ENCODE measurements at places on chromosomes 3 and 15.

GRCh38 chr3:85364296-85364909 lies 405.6 kb downstream of the CADM2 start:
- DNase-seq: no peak

- DNase-seq: peak; percentile 65
Observed at GRCh38 chr3:40309925-40310695, 603 bp downstream of the EIF1B start.

GRCh38 chr15:64051407-64052259 lies 5.3 kb upstream of the DAPK2 start:
- no peak for DNase-seq

DNA sequence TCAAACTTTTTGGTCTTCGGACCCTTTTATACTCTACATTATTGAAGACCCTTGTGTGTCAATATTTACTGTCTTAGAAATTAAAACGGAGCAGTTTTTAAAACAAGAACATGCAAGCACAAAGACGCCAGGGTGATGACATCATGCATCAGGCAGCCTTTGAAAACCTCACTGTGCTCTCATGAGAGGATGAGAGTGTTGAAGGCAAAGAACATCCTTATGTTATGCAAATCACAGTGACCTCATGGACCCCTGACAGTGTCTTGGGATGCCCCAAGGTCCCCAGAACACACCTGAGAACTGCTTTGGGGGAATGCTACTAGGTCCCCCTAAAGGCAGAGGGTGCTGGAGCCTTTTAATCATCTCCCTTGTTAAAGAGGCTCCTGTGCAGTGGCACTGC lies 51.6 kb downstream of the CHDH start:
- no peak for DNase-seq

DNA sequence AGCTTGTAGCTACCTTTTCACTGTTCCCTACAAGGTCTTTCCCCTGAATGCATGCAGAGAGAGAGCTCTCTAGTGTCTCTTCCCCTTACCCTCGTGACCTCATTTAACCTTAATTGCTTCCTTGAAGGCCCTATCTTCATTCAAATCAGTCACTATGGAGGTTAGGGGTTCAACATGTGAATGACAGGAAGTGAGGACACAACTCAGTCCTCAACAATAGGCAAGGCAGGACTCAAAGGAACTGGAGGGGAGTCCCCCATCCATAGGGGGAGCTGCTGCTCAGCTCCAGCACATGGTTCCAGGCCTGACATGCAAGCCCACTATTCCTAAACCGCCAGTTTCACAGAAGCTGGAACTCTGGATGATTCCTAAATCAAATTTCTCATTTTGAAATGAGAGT lies 33.8 kb upstream of the GYG1 start:
- DNase-seq: peak; percentile 40

GRCh38 chr15:60797444-60798040 lies 318.6 kb upstream of the ICE2 start:
- no peak for DNase-seq

GRCh38 chr15:65948383-65948782 lies 79.1 kb downstream of the RAB11A start:
- DNase-seq: no peak

- no peak for DNase-seq
Observed at GRCh38 chr15:86125775-86126174, 46.1 kb downstream of the AGBL1 start.

GRCh38 chr3:152688313-152688712 lies 146.6 kb upstream of the P2RY1 start:
- DNase-seq: no peak

Measured in suppressor macrophage treated with lipopolysaccharide for 1 hour (primary cell).